T follicular helper cell (primary cell): ENCODE measurements at places on chromosomes 2 and 18.

DNA sequence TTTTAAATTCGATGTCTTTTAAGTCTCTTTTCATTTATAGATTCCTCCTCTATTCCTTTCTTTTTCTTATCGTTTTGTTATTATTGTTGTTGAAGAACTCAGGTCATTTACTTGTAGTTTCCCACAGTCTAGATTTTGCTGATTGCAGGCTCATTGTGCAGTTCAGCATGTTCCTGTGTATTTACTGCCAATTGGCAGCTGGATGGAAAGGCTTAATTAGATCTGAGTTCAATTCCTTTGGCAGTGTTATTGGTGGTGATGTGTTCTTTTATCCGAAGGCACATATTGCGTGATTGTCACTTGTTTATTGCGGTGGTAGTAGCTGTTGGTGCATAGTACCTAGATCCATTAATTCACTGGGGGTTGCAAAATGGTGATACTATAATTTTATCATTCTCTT, 180.7 kb downstream of the BABAM2 start:
- no peak for DNase-seq

GRCh38 chr2:62266433-62267038, 70.6 kb downstream of the B3GNT2 start:
- DNase-seq, result no peak

- DNase-seq, result no peak
These were observed 631 bp downstream of the RPL31 start for GRCh38 chr2:101002562-101003277.

GRCh38 chr2:39188960-39189494, 54.7 kb downstream of the CDKL4 start:
- no peak for DNase-seq

DNA sequence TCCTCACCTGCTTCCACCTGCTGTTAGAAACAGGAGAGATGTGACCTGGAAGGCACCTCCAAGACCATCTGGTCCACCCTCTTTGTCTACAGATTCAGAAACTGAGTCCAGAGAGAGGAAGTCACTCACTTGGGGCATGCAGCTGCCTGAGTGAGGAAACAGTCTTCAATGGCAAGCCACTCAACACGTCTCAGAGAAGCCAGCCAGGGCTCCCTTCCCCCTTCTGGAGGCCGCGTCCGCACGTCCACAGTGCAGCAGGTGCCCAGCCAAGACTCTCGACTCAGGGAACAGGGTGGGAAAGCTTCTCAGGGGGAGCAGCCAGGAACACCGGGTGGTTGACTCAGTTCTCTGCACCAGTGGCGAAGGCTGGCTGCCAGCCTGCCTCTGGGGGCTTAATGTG, 201.7 kb downstream of the BCL11A start:
- no peak for DNase-seq

GRCh38 chr2:128733450-128733849, 414.8 kb upstream of the HS6ST1 start:
- no peak for DNase-seq

GRCh38 chr2:149908726-149909683, 321.4 kb upstream of the MMADHC start:
- DNase-seq, result no peak

DNA sequence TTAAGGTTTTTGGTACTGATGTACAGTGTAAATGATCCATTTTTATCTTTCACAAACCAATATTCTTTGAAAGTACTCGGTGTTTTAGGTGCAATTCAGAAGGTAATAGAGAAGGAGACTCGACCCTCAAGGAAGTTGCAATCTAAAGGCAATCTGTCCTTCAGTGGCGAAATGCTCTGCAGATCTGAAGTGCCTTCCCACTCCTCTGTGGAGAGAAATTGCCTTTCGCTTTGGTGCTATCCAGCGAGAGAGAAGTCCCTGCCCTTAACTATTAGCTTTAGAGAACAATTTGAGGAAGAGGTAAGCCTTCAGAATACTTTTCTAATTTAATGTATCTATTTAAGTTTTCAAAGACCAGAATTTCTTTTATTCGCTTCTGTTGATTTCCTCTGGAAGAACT, 371.8 kb upstream of the FANCL start:
- no peak for DNase-seq

- no peak for DNase-seq
These were observed 78.7 kb upstream of the ITGA4 start for GRCh38 chr2:181378491-181378890.

DNA sequence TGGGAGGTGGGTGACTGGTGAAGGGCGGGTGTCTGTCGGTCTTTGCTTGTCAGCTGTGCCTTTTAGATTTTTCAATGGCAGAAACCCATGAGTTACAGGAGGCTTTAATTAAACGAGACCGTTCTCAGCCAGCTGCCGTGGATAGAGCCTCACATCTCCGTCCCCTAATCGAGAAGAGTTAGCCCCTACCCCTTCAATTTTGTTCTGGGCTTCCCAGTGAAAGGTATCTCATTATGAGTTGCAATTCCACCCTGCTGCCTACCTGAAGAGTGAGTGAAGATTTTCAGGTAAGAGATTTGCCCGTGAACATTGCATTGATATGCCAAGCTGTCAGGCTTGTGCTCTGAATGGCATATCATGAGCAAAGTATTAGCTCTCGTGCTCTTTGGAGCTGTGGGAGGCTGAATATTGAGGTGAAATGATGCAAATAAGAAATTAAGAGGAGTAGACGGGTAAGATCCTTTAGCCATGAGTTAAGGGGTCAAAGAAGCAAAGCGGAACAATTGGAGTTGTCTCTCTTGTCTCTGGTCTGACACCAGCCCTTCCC, 118.7 kb upstream of the MSTN start:
- no peak for DNase-seq

DNA sequence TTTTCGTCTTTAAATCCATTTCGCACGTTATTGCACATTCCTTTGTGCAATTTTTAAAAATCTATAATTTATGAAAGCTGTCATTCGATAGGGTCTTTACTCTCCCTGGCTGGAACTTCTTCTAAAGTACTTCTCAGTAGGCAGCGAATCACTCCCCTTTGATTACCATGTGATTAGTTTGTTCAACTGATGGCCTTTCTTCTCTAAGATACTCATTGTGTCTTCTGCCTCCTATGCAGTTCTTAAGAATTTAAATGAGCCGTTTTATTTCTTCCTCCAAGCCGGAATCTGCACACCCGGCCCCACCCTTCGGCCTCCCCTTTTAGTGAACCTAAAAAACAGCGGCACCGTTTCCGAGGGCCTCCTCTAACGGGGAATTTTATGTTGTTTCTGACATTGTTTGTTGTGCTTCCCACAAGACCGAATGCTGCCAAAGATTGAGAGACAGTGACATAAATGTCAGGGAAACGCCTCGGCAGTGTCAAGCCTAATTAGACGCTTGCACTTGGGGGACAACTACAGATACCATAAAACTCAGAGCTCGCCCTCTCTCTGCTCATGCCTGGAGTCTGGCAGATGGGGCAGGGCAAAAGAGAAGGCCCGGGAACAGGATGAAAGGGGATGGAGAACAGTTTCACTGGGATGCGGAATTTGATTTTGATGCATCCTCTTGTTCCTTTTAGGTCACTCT, 255.3 kb downstream of the BCL11A start:
- DNase-seq, result no peak

- no peak for DNase-seq
These were observed 38.1 kb upstream of the ARHGAP25 start for GRCh38 chr2:68696554-68696953.

- DNase-seq, result no peak
These were observed 66.5 kb upstream of the CTNNA2 start for GRCh38 chr2:79446313-79446712.

DNA sequence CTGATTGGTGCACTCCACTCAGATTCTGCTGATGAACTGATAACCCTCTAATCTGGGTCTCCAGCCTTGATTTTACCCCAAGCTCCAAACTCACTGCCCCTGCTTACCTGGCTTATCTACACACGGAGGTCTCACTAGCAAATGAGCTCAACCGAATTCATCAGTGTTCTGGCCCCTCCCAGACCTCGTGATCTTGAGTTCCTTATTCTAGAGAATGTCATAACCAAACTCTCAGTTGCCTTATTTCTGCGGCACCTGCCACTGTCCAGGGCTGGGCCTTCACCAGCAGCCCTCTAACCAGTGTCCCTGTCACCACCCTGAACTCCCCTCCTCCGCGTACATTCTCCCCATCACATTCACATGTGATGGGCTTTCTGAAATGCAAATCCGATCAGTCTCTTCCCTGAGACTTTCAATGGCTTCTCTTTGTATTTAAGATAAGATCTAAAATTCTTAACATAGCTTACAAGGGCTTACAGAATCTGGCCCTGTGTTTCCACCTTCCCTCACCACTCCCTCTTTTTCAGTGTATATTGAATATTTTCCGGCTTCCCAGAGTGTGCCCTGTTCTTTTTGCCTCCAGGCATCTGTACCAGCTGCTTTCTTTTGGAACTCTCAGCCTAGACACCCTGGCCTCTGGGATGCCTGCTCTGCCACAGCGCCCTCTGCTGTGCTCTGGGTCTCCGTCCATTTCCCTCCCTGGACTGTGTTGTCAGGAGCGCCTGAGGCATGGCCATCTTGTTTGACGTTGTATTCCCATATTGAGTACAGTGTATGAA, 31.1 kb downstream of the NAB1 start:
- peak; percentile 39 for DNase-seq

DNA sequence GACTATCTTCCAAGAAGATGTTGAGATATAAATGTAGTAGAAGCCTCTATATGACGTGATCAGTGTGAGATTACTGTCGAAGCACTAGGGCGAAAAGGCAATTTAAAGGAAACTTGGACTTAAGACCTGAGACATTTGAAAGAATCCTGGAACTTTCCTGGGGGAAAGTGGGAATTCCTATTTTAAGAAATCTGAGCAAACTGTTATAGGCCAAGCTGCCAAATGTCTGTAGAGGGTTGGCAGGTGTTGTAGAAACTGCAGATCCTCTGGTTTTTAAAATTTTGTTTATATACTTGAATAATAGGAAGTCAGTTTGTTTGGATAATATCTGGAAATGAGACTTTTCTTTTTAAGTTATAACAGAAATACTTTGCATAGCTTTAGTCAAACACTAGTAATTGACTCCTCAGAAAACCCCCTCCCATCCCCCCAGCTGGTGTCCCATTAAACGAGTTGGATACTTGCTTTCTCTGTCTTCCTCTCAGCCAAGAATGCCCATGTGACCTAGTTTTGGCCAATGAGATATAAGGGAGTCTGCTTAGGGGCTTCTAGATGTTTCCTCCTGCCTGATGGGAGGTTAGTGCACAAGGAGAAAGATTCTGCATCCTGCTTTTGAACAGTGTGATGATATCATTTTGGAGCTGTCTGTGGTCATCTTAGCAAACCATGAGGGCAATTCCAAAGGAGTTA, 61.2 kb downstream of the MOGAT1 start:
- DNase-seq, result no peak

GRCh38 chr2:24739354-24740025, 53.7 kb downstream of the PTRHD1 start:
- DNase-seq, result no peak

- DNase-seq, result no peak
These were observed 25.1 kb upstream of the ME2 start for GRCh38 chr18:50853863-50854271.

DNA sequence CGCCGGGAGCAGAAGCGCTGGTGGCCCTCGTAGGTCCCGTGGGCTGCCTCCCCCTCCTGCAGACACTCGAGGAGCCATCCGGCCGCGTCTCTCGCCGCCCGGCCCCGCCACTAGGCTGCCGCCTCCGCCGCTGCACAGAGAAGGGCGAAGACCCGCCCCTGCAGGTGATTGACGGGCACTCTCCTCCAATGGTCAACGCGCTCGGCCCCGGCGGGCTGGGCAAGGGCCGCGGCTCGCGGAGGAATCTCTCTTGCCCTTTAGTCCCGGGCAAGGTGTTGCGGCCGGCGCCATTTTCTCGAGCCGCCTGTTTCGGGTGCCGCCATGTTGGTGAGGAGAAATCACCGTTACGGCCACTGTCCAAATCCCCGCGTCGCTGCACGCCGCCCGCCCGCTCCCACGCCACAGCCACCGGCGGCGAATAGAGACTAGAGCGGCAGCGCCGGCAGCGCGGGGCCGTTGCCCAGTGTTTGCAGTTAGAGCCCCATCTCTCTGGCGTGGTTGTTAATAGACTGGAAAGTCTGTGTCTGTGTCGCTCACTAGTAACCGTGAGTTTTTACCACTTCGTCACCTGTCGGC, at the start of gene ZC3H6:
Gene ZC3H6 (plus strand): TSS at position 287 of the 576 bp plus-strand sequence. CDS start 398 bp downstream, outside the sequence.
- peak; percentile 99 for DNase-seq

DNA sequence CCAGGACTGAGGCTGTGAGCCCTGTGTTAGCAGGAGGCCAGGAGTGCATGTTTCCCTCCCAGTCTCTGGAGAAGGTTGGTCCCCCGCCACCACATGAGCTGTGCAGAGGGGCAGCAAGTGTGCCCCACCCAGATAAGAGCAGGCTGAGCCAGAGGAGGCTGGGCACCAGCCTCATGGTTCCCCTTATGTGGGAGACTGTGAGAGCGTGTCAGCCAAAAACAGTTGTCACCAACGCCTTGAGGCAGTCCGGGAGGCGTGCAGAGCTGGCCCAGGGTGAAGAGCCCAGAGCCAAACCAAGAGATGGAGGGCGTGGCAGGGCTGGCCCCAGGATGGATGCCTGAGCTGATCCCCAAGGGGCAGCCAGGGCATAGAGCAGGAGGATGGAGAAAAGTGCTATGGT, 128.7 kb upstream of the GLI2 start:
- DNase-seq, result no peak

GRCh38 chr18:46917803-46918600, 600 bp downstream of the KATNAL2 start:
- no peak for DNase-seq

- DNase-seq, result no peak
These were observed 193.5 kb downstream of the MCFD2 start for GRCh38 chr2:46722142-46722541.

DNA sequence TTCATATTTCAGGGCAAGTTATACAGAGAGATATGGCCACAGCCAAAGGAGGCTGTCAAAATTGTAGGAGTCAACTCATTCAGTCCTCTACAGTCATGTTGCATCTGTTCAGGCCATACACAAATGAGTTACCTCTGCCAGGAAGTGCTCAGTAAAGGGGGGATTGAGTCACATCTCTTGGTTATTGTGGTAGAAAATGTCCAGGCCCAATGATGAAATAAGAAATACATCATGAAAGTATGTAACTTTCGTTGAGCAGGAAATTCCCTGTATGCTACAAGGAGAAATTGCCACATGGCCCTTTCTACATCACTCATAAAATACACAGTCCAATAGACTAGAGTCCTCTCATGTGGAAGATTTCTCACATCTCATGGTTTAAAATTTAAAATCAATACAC, 103.9 kb upstream of the COL3A1 start:
- DNase-seq, result no peak

DNA sequence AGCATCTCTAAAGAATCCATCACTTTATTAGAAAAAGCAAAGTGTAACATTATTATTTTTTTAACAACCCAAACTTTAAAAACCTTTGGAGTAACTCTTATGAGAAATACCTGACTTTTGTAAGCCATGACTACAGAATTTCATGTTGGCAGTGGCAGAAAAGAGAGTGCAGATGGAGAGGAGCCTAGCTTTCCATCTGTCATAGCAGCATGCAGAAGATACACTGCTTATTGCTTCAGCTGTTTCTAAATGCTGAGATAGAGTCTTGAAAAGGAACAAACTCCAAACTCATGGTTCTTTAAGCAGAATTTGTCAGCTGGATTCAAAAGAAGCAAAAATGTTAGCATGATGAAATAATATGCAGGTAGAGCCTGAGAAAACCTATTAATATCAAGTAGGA, 1130.3 kb downstream of the DPP10 start:
- no peak for DNase-seq
